ENCODE measurements at places on chromosomes 6 and 20.

DNA sequence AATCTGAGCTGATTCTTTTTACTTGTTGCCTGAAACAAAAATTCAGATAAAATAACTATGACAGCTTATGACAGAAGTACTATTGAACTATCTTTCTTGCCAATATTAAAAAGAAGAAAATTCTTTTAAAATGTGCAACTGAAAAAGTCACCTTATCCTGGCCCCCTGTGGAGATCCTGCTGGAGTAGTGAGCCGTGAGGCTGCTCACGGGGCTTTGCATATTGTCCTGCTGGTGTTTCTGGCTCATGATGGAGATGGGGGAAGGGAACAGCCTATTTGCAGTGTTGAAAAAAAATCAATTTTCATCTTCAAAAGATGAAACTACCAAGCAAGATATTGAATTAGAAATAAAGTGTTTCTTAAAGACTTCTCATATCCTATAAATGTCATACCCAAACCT lies 216.0 kb downstream of the SAMD5 start:
- DNase-seq: no peak

DNA sequence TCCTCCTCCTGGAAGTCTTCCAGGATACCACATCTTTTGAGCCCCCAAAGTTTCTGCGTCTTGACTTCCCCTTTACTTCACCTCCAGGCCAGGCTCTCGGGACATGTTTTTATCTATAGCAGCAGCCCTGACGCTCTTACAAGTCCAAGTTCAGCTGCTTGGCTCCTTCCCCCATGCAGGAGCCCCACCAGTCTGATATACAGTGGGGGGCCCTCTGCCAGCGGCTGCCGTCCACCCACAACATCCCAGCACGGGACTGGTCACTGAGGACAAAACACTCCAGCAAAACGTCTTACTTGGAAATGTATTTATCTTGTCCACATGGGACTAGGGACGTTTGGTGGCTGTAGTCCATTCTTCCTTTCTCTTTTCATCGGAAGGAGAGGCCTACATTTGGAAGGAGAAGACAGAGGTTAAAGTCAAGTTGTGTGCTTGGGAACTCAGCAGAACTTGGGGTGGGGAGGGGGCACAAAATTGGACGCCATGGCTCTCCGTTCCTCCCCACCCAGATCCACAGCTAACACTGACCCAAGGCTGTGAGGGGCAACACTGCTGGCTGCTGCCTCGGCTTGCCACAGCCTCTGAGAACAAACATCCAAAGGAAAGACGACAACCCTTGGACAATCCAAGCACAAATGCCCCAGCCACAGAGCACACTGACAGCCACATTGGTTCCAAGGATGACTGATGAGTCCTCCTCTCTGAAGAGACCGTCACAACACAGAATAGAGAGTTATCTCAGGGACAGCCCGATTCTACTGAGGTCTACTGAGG lies 79.2 kb downstream of the PRND start:
- no peak for DNase-seq

DNA sequence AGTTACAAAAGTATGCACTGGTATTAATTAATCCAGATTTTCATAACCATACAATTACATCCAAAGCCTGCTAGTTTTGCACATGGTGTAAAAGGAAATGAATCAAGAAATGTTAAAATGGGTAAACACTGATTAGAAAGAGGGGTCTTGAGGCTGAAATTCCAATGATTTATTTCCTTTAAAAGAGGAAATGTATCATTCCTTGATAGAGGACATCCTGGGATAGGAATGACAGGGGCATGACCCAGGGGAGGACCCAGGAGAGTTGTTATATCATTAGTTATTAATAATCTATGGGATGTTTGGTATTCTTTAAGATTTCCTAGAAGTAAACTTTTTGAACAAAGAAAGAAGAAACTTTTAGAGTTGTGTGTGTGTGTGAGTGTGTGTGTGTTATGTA lies 18.2 kb downstream of the AK9 start:
- DNase-seq: no peak

GRCh38 chr6:79335133-79335674 lies 100.7 kb upstream of the HMGN3 start:
- no peak for DNase-seq

DNA sequence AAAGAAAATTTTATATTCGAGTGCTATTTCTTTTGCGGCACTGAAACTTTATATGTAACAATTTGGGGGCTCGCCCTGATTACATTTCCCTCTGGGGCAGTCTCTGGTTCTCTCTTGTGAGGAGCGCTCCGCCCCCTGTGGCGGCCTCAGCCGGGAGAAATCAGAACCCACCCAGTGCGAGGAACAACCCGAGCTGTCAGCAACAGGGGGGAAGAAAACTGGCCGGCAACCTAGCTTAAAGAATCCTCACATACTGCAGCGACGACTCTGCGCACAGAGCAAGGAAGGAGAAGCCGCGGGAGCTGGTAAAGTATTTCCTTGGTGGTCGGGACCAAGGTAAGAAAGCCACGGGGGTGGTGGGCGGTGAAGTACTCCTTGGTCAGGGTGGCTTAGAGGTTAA lies 23.9 kb upstream of the SLC52A3 start:
- DNase-seq: no peak

GRCh38 chr6:25407431-25407830 lies 128.3 kb downstream of the CARMIL1 start:
- DNase-seq: no peak

GRCh38 chr6:140660295-140660694 lies 1285.8 kb upstream of the CITED2 start:
- no peak for DNase-seq

- no peak for DNase-seq
These were observed 38.4 kb downstream of the HS3ST5 start for GRCh38 chr6:114304304-114304887.

DNA sequence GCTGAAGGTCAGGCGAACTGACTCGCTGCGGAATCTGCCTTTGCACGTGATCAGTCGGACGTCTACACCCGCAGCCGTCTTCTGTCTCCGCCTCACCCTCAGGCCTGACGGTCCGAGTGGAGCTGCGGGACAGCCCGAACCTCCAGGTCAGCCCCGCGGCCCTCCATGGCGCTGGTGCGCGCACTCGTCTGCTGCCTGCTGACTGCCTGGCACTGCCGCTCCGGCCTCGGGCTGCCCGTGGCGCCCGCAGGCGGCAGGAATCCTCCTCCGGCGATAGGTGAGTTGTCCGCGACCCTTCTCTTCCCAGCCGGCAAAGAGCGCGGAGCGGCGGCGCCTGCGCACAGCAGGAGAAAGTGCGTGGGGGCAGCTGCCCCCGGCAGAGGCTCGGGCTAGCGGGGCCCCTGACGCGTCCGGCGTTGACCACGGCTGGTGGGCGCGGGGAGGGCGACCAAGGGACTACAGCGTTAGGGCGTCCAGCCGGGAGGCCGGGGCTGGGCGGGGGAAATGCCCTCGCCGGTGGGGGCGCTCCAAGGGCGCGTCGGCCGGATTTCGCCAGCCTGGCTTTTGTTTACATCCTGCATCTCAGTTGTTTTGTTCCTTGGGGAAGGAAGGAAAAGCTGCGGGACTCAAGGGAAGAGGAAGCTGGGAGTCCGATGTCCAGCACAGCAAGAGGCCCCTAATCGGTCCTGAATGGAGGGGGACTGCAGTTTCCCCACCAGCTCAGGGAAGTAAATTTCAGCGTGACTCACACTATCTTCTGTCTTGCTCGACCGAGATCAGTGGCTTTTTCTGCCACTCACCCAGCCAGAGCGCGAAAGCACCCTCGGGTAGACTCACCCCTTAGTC lies at the start of gene SMPDL3A:
Gene SMPDL3A (plus strand): TSS at position 77 of the 846 bp plus-strand sequence. CDS start 89 bp downstream, at position 166.
- peak; percentile 76 for DNase-seq

GRCh38 chr6:150313781-150314180 lies 55.0 kb upstream of the IYD start:
- DNase-seq: no peak

- no peak for DNase-seq
These were observed 453.5 kb upstream of the SULF2 start for GRCh38 chr20:48238781-48239180.

- peak; percentile 75 for DNase-seq
These were observed at the start of gene TTBK1 for GRCh38 chr6:43242908-43243663. TTBK1 (plus strand) TSS chr6:43243481; CDS start chr6:43246661, 3,180 bp downstream.

GRCh38 chr6:8113131-8113654 lies 10.8 kb upstream of the EEF1E1 start:
- DNase-seq: no peak

GRCh38 chr6:12842114-12842513 lies 125.5 kb downstream of the PHACTR1 start:
- no peak for DNase-seq

All from dorsolateral prefrontal cortex (tissue), 122 donors.